ENCODE measurements at places on chromosomes 5 and 9.

- no peak for DNase-seq
Observed at GRCh38 chr5:116442095-116442534, 132.5 kb downstream of the SEMA6A start.

GRCh38 chr9:127437497-127438264 lies 13.5 kb downstream of the ZNF79 start:
- DNase-seq = no peak

- DNase-seq = no peak
Observed at GRCh38 chr5:160657622-160658458, 194.2 kb downstream of the ATP10B start.

DNA sequence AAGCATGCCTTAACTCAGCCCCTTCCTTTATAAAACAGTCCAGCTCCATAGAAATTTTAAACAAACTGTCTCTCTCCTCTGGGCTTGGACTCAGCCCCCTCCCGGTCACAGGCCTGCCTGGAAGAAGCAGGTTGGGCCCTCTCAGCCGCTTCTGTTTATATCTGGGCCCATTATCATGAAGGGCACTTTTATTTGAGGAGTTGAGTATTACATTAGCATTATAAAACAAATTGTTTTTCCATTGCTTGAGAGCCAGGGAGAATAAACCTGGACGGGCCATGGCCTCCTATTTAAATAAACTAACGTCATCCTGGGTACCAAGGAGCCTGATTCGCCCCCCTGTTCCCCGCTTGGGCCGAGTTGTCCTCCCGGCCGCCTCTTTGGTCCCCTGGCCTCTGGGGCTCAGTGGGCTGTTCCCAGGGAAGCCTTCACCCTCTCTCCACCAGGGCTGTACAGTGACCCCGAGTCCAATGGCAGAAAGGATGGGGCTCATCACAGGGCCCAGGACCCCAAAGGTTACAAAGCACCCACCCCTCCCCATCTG lies 13.2 kb downstream of the IRX2 start:
- DNase-seq = no peak

DNA sequence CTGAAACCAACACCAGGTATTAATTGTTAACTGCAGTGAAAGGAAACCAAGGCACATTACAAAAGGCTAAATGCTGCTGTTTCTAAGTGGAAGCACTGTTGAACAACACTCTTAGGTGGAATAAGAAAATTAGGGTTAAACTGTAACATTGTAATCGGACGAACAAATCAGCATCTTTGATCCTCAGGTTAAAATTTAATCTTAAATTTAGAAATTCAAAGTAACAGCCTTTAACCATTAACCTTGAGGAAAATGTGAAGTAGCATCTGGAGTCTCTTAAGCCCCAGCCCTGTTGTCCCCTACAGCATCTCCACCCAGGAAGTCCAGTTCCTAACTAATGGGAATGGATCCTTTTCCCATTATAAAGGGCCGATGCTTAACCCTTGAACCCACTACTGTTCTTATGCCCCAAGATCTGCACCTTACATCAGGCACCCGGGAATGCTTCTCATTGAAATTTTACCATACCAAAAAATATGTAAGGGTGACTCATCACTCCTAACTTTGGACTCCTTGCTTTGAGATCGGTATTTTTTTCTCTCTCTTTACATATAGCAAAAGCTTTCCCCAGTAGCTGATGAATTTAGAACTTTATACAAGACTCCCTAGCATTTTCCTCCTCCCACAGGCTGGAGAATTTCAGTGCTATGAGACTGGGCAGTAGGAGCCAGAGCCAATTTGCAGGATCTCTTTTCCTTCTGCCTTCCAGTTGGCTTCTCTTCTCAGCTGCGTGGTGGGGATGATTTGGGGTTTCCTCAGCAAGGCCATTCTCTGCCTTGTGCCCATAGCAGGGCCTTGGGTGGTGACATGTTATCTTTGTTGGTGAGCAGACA lies 32.0 kb upstream of the ITGA2 start:
- DNase-seq = no peak

GRCh38 chr5:100777680-100778300 lies 125.3 kb downstream of the ST8SIA4 start:
- DNase-seq = no peak

GRCh38 chr5:139562847-139563246 lies 1.7 kb downstream of the UBE2D2 start:
- no peak for DNase-seq

DNA sequence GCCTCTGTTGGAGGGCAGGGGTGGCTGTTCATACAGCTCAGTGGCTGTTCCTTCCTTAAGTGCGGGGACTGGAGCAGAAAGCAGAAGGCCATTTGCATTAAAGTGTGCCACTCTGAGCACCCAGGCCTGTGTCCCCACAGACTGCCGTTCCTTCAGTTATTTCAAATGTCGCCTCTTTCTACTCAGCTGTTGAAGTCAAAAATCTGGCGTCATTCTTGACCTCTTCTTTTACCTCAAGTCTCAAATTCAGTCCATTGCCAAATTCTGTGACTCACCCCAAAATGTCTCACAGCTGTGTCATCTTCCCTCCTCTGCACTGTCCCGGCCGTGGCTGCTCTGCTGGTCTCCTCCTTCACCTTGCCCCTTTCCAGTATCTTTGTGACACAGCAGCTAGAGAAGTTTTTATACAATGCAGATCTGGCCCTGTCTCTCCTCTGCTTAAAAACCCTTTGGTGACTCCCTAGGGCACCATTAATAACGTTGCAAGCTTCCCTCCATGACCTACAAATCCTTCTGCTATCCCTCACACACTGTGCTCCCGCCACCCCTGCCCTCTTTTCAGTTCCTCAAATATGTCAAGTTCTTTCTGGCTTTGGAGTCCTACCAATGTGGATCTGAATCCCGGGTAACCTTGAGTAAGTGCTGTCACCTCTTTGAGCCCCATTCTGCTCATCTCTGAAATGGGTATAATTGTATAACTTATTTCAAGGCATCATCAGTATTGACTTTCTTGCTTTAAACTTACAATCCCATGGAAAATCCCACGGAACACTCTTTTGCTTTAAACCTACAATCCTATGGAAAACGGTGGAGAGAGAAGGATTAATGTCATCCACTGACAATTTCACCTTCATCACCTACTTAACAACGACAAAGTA lies 98.3 kb upstream of the BOD1 start:
- no peak for DNase-seq

GRCh38 chr9:133822430-133823065 lies 84.4 kb upstream of the SARDH start:
- DNase-seq = no peak

DNA sequence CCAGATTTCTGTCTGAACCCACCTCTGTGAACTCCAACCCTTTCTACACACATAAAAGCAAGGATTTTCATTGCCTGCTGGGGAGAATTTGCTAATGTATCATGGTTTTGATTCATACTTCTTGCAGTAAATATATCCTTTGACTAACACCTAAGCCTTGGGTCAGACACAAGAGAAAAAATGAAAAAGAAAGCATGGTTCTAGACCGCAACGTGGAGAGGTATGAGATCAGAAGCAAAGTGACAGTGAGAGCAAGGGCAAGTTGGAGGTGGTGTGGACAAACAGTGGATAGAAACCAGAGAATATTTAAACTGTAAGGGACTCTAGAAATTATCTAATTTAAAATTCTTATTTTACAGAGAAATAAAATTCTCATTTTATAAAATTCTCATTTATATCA lies 212.9 kb upstream of the SEMA6A start:
- DNase-seq = no peak

DNA sequence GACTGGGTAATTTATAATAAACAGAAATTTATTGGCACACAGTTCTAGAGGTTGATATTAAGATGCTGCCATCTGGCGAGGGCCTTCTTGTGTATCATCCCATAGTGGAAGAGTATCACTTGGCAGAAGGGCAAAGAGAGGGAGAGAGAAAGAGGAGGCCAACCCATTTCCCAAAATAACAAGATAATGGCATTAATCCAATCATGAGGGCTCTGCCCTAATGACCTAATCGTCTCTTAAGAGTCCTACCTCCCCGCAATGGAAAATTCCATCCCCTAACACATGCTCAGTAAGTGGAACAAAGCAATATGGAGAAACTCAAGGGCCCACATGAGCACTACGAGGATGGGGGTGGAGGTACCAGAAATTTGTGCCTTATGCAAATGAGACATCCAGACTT lies 17.6 kb upstream of the VDAC1 start:
- no peak for DNase-seq

- no peak for DNase-seq
Observed at GRCh38 chr9:131673531-131673930, 66.3 kb downstream of the RAPGEF1 start.

GRCh38 chr9:84382720-84383119 lies 42.2 kb upstream of the SLC28A3 start:
- DNase-seq = no peak

GRCh38 chr9:91839926-91840465 lies 110.0 kb downstream of the ROR2 start:
- no peak for DNase-seq

Measured in activated naive CD4-positive, alpha-beta T cell treated with anti-CD3 and anti-CD28 coated beads, Interleukin-2, amount 50 U/mL, for 16 hours (primary cell).